Left colon (tissue), 2 donors: ENCODE measurements at places on chromosomes 4 and X. TPM values are rescaled to one million over a fixed set of nuclear protein-coding genes. Genes with fewer than 3 reads are reported as not detected.

- DNase-seq, result no peak
Measured at GRCh38 chrX:152079768-152080167, 58.6 kb downstream of the MAGEA10 start.

DNA sequence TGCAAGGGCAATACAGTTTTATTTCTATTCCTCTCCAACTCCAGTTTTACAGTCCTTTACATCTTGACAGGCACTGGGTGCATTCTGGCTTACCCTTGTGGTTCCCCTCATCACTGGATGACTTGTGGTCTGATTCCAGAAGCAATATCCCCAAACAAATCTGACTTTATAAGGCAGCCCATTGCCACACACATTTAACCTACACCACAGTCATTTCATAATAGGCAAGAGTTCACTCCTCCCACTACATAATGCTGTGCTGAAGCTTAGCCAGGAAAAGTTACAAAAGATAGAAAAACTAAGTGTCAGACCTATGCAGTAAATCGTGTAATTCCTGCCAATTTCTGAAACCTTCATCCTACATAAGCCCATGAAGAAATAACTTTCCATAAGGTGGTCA is 82.9 kb upstream of the MID1IP1 start:
- no peak for DNase-seq

DNA sequence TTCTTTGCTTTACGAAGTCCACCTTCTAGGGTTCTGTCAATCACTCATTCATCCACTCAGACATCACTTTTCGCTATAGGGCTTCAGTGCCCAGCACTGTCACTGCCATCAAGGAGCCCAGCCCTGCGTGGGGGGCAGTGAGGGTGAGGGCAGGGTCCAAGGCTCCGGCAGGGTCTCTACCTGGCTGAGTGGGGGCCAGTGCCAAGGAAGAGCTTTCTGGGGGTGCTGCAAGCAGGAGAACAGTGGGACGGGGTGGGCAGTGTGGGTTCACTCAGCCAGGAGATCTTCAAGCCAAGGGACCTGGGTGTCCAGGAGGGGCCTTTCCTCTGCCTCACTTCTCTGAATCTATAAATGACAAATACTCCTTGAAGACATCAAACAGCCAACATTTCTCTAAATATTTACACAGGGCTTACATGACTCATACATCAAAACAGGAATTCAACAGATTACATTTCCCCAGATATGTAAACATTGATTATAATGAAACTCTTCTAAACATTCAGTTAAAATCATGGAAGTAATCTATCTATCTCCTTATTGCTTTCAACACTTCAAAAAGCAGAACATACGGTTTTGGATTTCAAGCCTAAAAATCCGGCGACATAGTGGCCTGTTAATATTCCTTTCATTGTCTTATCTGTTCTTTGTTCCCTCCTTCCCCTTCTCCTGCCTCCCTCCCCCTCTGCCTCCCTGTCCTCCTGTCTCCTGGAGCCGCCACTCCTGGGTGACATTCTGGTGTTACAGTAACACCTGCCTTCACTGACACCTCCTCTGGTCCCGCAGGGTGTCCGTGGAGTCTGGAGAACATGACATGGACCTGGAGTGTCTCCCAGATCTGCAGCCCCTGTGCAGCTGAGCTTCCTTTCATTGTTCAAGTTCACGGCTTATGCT is 94.4 kb upstream of the ADRA2C start:
- DNase-seq, result no peak

The TCEAL7 gene
- 4.8 TPM for total RNA-seq

GRCh38 chrX:39299615-39300014 is 498.4 kb downstream of the MID1IP1 start:
- DNase-seq, result no peak

- DNase-seq, result no peak
Measured at GRCh38 chr4:168853770-168854169, 156.3 kb downstream of the CBR4 start.

DNA sequence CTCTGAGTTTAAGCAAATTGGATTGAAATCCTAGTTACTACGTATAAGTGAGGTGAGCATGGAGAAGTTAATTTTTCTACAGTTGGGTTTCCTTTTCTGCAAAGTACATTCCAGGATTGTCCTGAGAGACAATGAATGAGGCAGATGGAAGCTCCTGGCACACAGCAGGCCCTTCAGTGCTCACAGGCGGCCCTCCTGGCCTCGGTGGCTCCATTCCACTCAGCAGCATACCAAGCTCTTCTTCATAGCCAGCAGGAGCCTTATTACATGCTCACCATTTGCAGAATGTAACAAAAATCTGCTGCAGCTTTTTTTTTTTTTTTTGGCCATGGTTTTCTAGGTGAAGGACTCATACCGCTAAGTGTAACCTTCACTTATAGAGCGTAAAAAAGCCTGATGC is 113.2 kb upstream of the FAM9B start:
- no peak for DNase-seq

GRCh38 chr4:153759407-153760316 is at the start of gene RNF175:
Gene RNF175 (minus strand): TSS chr4:153760024. CDS start chr4:153759862, 162 bp downstream.
- no peak for DNase-seq

The NKAP gene
- 7.1 TPM for total RNA-seq
